ENCODE measurements at places on chromosomes 5 and 9.

- DNase-seq = no peak
These were observed 60.2 kb downstream of the NRG2 start for GRCh38 chr5:139982975-139983240.

- DNase-seq = no peak
These were observed 553.8 kb upstream of the C9orf72 start for GRCh38 chr9:28127101-28127500.

- no peak for DNase-seq
These were observed 133.3 kb upstream of the TLX3 start for GRCh38 chr5:171175746-171176145.

- no peak for DNase-seq
These were observed 992 bp downstream of the SETD9 start for GRCh38 chr5:56910210-56910965.

DNA sequence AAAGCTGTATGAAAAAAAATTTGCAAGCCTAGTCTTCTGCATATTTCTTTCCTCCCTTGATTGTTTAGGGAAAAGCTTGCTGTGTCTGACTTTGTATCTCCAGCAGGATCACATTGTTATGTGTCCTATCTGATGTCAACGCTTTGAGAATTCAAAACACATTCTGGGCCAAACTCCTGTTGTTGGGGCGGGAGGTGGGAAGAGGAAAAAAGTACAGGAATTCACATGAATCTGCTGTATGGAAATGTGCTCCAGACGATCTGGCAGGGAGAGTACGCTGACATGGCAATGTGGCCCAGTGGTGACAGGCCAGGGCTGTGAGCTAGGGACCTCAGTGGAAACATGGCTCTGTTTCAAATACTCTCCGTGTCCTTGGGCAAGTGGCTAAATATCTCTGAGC is 87.4 kb upstream of the GNA14 start:
- no peak for DNase-seq

- no peak for DNase-seq
These were observed 17.2 kb upstream of the AFAP1L1 start for GRCh38 chr5:149254506-149254905.

GRCh38 chr5:26390608-26391007 is 647.8 kb downstream of the CDH9 start:
- DNase-seq = no peak

DNA sequence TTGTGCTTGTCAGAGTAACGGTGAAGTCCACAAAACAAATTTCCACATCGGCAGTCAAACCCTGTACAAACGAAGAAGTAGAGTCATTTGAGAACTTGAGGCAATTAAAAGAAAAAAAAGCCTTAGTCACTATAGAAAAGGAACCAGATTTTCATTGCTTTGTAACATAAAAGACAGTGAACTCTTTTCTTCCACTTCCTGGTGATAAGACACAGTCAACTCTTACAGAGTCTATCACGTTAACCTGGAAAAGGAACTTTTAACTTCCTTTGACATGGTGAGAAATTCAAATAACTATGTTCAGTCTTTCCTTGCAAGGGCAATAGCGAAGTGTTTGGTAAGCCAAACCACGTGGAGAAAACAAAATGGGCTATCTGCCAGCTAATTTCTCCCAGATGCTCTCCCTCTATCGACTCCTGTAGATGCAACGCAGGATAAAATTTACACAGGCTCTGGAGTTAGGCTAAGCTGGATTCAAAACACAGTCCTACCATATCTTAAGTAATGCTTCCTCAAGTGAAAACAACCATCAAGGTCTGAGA is 8.9 kb downstream of the ZFAND5 start:
- no peak for DNase-seq

- no peak for DNase-seq
These were observed 593.4 kb upstream of the RGMB start for GRCh38 chr5:98179791-98180755.

GRCh38 chr9:18349530-18349929 is 124.4 kb upstream of the ADAMTSL1 start:
- DNase-seq = no peak

GRCh38 chr9:82606492-82607382 is 456.2 kb downstream of the RASEF start:
- peak; percentile 64 for DNase-seq

- no peak for DNase-seq
These were observed 56.6 kb downstream of the NDUFS4 start for GRCh38 chr5:53616939-53617549.

- no peak for DNase-seq
These were observed 1247.9 kb upstream of the ACO1 start for GRCh38 chr9:31136524-31136923.

DNA sequence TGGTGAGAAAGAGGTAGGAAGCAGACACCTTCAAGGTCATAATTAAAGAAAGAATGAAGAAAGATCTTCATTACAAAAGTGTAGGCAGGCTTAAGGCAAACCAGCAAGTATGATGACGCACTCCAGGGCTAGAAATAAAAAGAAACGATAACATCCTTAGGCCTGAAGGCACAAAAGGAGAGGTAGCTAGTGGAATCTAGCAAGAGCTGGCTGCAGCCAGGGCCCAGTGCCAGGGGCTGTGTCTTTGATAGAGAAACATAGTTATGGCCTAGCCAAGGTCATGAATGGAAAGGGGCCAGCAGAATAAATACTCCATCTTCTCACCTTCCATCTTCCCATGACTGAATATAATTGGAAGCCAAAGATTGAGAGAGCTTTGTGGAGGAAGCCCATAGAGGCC is 6.8 kb upstream of the SH3TC2 start:
- DNase-seq = no peak

DNA sequence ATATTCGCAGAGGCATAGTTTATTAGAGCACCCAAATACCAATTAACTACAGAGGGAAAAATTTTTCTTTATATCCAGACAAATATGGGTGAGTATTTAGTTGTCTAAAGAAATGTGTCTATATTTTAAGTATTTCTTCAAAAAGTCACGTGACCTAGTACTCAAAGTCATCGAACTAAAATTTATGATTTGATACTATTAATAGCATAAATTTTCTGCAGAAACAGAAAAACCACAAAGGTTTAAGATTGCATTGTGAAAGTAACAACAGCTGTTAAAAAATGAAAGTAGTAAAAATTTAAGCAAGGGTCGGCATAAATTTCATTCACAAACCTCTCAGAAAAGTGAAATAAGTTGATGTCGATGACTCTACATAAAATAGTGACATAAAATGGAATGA is 323.9 kb upstream of the RORB start:
- DNase-seq = no peak

DNA sequence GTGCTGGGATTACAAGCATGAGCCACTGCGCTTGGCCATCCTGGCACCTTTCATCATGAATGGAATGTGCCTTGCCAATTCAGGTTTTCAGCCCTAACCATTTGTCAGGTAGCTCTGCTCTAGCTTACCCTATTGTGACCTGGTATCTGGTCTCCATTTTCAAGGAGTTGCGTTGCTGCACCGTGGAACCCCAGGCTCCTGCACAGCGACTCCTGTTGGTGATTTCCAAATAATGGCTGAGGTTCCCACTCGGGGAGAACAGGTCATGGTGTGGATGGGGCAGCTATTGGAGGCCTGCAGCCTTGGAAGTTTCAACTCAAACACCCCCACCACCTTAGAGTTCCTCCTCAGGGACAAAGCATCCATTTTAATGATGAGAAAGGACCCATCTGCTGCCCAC is 18.7 kb upstream of the CTSV start:
- no peak for DNase-seq

DNA sequence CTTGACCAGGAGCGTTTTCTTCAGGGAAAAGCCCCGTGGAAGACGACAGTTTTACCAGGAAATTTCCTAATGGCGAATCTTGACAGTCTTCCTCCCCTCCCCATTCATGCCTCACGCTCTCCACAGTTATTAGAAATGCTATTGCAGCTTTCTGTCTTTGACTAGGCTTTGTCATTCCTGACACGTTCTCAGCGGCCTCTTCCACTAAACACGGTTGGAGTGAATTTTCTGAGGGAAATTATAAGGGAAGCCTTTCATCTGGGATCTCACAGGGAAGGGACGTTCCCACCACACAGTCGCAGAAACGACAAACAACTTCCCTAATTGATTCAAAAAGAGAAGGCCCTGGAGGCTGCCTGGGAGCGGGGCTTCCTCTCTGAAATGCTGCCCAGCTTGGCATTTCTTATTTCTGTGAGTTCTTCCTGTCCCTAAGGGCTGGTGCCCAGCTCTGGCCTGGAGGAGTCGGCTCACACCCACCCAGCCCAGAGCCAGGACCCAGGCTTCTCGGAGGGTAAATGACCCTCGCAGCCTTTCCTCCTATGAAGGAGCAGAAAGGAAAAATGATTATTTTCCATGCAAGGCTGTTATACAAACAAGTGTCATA is 57.1 kb upstream of the PPP1R26 start:
- DNase-seq = no peak

- DNase-seq = no peak
These were observed 83.3 kb upstream of the IGFBPL1 start for GRCh38 chr9:38507587-38507986.

DNA sequence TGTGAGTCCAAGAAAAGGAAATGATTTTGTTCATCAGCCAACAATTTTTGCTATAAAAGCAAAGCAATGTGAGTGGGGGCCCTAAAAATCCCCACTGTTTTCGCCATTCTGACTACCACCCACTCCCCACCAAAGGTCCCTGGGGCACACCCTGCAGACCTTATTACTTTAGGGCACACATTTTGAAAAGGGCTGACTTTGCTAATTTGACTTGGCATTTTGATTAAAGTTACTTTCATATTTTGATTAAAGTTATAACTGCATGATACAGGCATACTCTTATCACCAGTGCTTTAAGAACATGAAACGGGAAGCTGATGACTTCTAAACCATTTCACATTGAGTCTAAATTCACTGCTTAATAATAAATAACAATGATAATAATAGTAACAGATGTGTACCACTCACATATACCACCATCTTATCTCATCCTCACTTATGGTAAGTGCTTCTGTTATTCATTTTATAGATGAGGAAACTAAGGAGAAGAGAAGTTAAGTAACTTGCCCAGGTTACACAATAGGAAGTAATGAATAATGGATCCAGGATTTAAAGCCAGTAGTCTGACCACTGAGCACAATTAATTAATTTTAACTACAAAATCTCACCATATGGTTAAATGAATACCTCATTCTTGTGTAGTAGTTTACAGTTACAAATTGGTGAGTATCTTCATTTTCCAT is 25.4 kb upstream of the NR3C1 start:
- DNase-seq = no peak

GRCh38 chr5:110179321-110179720 is 489.6 kb downstream of the MAN2A1 start:
- DNase-seq = no peak

DNA sequence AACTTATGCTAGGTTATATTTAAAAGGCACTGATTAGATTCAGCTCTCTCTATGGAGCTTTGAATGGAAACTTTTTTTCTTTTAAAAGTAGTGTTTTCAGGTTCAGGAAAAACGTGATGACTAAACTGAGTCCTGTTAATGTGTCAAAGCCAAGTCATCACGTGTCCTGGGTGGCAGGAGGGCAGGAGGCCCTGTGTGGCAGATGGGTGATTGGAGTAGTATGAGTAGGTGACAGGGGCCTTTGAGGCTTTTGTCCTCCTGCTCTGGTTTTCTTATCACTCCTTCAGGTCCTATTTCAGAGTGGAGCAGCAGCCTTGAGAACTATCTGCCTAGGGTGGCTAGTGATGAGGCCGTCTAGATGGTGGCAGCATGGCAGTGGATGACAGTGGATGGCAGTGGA is 17.7 kb upstream of the CARTPT start:
- no peak for DNase-seq

DNA sequence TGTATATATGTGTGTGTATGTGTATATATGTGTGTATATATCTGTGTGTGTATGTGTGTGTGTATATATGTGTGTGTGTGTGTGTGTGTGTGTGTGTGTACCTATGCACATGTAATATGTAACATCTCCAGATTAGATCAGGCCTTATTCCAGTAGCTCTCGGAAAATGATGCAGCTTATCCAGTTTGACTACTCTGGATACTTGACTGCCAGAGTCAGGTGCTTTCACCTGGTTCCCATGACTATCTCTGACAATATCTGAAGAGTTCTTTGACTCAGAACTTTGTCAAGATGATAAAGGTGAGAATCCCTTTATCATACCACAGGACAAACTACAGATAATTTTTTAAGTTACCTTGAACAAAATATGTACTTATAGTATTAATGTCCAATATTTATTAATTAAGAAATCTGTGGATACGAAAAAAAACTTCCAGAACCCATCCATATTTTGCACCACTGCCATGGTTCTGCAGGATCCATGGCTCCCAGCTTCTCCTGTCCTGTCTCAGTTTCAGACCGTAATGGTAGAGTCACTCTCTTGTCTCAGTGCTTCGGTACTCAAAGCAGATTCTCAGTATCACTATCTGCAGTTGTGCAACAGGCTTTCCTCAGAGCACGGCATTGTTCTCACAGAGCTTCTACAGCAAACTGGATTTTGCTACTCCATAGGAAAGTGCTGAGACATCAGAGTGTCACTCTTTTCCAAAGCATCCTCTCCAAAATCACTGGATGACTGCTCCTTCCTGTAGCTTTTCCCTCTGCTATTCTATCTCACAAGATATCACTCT is 164.4 kb upstream of the SLC12A2 start:
- DNase-seq = peak; percentile 79

DNA sequence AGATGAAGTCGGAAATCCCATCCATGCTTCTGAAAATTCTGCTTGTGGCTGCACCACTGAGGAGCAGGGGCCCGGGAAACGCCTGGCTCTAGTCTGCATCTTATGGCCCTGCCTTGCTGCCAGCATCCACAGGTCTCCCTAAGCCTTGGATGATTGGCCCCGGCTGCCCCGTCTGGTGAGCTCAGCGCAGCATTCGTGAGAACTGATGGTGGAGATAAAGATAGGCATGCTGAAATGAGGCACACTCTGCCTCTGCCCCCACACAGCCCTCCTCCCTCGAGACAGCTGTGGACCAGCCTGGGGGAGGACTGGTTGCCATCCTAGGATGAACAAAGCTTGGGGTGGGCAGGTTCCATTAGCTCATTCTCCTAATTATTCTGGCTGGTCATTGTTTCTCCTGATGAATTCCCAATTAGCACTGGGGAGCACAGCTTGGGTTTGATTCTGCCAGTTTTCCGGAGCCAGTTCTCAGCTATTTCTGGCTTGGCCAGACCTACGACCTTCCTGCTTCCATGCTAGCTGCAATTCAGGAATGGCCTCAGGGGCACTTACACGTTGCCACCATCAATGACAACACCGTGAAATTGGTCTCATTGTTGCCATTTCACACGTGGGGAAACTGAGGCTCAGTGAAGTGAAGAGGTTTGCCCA is 62.8 kb upstream of the CPEB4 start:
- no peak for DNase-seq

GRCh38 chr5:159341906-159342310 is 11.6 kb upstream of the IL12B start:
- peak; percentile 90 for DNase-seq

Measured in LNCaP clone FGC (cell line).